ENCODE measurements at places on chromosomes 4 and X. TPM values are rescaled to one million over a fixed set of nuclear protein-coding genes. Genes with fewer than 3 reads are reported as not detected.

DNA sequence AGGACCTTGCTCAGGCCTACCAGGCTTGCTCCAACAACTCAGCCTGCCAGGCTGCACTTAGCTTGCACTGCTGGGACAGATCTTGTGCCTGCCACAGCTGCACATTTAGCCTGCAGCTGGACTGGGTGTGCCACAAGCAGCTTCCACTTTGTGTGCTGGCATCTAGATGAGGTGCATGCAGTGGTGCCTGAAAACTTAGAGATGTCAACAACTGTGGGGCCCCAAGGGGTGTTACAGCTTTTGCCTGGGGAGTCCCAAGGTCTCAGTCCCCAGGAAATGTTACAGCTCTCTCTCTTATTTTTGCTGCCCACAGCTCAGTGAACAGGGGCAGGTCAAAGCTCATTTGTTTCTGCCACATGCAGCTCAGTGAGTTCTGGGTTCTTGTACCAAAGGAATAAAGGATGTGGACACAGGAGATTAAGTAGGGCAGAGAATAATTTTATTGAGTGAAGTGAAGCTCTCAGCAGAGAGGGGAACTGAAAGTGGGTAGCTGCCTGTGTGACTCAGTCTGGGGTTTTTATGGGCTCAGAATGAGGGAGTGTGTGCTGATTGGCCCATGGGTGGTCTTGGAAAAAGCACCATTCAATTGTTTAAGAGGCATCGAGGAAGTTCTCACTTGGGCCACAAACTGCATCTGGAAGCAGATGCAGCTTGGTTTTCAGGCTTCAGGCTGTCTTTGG is 828.3 kb downstream of the TECRL start:
- no peak overlapping the region for H3K4me3 ChIP-seq
- no peaks in the 10 kb centered on the region for H3K27me3 ChIP-seq
- no peak for DNase-seq
- no peaks in the 10 kb centered on the region for H3K4me1 ChIP-seq

DNA sequence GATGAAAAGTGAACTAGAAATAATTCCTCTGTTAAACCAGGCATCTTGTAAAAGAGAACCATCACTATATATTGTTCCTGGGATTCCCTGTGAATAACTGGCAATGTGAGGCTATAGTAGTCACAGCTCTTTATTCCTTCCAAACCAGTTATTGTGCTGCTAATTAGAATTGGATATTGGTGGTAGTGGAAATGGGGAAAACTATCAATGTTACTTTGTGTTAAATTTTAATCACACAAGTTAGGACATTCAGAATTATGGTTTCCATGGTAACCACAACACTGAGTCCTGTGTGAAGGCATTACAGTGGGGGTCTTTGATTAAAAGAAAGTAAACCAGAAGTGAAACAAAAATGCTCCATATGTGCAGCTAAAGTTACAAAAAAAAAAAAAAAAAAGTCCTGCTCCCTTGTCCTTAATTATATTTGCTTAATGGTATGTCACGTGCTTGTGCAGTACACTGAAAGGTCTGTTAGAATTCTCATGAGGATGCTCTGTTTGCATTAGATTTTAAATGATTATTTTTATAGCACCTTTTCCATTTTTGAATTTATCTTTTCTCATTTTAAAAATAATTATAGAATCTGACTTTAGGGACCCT is 200.4 kb downstream of the ADGRL3 start:
- H3K27ac ChIP-seq = no peak overlapping the region
- no peaks in the 10 kb centered on the region for H3K4me1 ChIP-seq
- H3K36me3 ChIP-seq = no peaks in the 10 kb centered on the region
- no peaks in the 10 kb centered on the region for H3K27me3 ChIP-seq
- no peak for DNase-seq

GRCh38 chr4:183797011-183797444 is 108.1 kb upstream of the STOX2 start:
- H3K4me3 ChIP-seq = peak overlapping the region; percentile 53
- H3K27me3 ChIP-seq = peaks cover 57% of the 10 kb centered on the region
- H3K36me3 ChIP-seq = peaks cover 2% of the 10 kb centered on the region

DNA sequence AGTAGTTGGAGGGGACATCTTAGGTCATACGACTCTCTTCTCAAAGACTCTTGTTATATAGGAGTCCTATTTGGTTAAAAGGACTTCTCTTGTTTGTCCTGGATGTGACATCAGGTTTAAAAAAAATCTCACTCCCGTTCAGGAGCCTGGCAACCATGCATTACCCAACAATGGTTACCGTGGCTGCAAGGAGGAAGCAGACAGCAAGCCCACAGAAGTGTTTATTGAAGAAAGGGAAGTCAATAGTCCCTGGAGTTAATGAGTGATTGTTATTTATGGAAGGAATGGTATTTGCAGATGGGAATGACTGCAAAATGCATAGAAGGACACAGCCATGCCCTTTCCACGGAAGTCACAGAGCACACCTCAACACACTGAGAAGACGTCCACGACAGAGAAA is 75.9 kb upstream of the ENPP6 start:
- peaks cover under 1% of the 10 kb centered on the region for H3K4me1 ChIP-seq
- H3K27ac ChIP-seq = no peak overlapping the region
- H3K27me3 ChIP-seq = no peaks in the 10 kb centered on the region
- H3K36me3 ChIP-seq = no peaks in the 10 kb centered on the region

DNA sequence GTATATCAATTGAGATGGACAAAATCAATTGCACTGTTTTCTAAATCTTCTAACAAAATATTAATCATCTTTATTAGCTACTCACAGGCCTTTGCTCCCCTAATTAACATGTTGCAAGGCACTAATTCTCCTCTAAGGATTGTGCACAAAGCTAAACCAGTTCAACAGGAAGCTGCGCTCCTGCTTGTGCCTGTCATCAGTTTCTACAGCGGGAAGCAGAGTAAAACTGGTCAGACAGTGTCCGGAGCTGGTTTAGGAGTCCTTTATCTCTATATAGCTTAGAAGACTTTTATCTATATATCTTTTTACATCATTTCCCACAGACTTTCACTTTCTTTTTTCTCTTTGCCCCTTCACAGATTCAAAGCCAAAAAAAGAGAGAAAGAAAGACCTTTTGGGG is 79.1 kb downstream of the ELOVL6 start:
- H3K27me3 ChIP-seq = no peaks in the 10 kb centered on the region
- DNase-seq = no peak
- no peaks in the 10 kb centered on the region for H3K36me3 ChIP-seq
- H3K4me1 ChIP-seq = peaks cover 8% of the 10 kb centered on the region
- H3K4me3 ChIP-seq = no peak overlapping the region

DNA sequence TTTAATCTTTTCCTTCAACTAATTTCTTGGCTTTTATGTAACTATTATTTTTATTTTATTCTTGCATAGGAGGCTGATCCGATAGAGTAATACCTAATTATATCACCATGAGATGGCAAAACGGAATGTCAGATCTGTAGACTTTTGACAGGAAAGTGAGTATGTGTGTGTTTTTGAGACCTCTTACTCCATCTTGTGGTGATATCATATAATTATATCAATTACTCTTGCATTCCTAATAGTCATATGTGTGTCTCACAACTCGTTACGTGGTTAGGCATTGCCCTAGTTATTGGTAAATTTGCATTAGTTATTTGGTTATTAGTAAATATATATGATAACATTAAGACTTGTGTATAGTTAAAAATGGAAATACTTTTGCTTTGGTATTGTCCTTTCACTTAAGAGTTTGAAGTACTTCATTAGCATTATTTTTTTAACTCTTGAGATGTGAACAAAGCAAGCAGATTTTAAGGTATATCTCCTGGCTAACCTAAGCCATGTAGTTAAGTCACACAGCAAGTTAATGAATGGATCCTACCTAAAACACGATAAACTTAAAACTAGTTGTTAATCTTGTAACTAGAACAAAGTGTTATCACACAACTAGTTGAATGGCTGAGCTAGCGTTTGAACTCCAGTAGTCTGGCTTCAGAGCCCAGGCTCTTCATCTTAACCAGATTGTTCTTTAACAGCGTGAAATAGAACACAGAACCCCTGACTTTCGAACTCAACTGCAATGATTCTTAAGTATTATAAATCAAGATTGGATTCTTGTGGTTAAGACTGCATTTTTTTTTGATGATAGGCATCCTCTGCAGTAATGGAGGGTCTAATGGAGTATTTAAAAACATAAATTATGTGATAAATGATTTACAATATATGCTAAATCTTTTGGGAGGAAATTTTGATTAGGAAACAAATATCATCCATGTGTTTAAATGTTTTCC is 67.1 kb downstream of the PGRMC2 start:
- H3K36me3 ChIP-seq = peaks cover 3% of the 10 kb centered on the region
- H3K4me1 ChIP-seq = peaks cover 28% of the 10 kb centered on the region
- no peak overlapping the region for H3K4me3 ChIP-seq
- H3K27ac ChIP-seq = no peak overlapping the region
- H3K27me3 ChIP-seq = no peaks in the 10 kb centered on the region
- no peak for DNase-seq

Gene CCKAR
- not detected for total RNA-seq

Gene TMPRSS11D
- total RNA-seq = not detected

Gene KLKB1
- total RNA-seq = not detected
